Putamen (tissue), 1 donor: ENCODE measurements at places on chromosomes 2 and 18.

- DNase-seq = no peak
Measured at GRCh38 chr2:55776479-55776878, 82.8 kb upstream of the PNPT1 start.

DNA sequence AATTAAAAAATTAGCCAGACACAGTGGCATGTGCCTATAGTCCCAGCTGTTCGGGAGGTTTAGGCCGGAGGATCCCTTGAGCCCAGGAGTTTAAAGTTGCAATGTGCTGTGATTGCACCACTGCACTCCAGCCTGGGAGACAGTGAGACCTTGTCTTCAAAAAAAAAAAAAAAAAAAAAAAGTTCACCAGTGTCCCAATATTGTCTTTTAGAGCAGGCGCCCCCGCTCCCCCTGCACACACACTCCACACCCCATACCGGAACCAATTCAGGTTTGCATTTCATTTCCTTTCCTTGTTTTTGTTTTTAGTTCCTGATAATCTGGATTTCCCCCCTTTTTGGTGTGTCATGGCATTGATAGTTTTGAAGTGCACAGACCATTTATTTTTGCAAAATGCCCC lies 10.4 kb downstream of the TMEM87B start:
- DNase-seq = no peak

DNA sequence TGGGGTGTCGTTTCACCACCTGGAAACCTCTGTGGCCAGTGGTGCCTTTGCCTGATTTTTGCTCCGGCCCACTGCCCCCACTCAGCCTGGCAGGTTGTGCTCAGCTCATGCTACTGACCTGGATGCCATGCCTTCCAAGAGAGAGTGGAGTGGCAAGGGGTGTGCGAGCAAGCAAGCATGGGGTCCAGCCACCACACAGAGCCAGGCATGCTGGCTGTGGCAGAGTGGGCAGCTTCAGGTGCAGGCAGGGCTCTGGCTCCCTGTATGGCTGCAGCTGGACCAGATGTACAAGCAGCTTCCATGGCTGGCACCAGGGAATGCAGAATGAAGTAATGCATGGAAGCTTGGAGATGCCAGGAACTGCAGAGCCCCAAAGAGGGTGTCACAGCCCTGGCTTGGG lies 620.5 kb upstream of the SETBP1 start:
- no peak for DNase-seq

DNA sequence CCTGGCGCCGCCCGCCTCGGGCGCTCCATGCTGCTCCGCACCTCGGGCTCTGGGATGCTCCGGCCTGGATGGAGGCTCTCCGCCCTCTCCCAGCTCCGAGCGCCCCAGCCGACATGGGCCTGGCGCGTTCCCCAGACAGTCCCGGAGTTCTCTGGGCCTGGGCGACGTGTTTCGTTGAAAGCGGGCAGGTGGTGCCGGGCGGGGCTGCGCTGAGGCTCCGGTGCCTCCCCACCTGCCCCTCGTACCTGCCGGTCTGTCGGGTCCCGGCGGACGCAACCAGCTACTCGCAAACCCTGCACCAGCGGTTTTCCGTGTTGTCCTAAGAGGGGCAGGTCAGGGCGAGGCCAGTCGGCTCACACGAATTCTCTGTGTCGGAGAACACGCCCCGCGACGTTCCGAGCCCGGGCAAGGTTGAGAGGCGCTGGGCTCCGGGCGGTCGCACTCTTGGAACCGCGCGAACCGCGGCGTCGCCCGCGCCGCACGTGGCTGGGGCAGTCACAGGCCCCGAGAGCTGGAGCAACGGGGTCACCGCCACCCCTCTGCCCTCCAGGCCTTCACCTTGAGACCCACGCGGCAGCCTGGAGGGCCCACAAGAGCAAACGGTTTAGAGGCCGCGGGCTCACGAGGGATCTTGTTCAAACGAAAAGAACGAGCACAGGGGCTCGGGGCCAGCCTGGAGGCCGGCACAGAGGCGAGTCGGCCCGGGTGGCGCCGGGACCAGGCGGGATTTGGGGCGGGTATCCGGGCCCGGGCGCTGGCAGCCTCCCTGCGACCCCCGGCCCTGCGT lies 4.2 kb upstream of the SIX2 start:
- no peak for DNase-seq

DNA sequence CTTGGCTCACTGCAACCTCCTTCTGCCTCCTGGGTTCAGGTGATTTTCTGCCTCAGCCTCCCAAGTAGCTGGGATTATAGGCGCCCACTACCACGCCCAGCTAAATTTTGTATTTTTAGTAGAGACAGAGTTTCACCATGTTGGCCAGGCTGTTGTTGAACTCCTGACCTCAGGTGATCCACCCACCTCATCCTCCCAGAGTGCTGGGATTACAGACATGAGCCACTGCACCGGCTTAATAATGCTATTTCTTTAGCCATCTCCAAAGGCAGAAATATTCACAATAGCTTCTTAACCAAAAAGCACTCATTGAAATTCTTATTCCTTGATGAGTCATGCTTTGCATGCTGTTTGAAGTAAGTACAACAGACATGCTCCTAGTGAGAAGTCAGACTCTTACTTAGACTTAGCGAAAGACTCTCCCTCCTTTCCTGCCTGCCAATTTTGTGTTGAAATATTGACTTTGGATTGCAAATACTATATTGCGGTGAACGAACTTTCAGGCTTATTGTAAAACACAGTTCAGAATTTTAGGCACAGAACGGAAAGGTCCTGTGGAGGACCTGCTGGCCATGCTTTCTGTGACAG lies 4.4 kb downstream of the ACTR3 start:
- peak; percentile 25 for DNase-seq

DNA sequence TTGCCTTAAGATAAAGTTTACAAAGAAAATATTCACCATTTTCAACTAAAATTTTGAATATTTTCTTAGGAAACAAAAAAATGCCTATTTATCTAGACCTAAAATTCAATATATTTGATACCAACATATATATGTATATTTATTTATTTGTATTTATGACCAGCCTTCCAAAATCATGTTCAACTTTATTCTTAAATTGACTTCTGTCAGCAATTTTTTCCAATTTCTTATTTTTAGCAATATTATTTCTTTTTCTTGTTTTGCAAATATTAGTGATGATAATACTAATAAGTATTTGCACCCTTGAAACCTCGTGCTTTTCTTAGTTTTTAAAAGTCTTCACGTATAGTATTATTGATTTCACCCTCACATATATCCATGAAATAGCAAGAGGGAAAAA lies 68.2 kb upstream of the PHLPP1 start:
- no peak for DNase-seq

GRCh38 chr2:42930025-42930581 lies 137.7 kb upstream of the HAAO start:
- DNase-seq = no peak

DNA sequence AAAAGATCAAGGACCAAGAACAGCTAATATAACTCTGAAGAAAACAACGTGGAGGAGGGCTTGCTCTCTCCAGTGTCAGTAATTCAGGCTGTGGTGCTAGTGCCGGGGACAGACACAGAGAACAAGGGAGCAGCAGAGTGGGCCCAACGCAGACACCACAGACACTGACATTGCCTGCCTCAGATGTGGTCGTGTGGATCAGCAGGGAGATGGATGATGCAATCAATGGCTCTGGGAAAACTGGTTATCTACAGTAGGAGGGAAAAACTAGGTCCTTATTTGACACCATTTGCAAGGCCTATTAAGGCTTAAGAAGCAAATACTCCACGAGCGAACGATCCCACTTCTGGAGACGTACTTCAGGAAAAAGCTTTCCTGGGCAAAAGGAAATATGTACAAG lies 36.1 kb downstream of the HDLBP start:
- no peak for DNase-seq

GRCh38 chr2:27647289-27647688 lies 16.1 kb downstream of the SUPT7L start:
- no peak for DNase-seq

DNA sequence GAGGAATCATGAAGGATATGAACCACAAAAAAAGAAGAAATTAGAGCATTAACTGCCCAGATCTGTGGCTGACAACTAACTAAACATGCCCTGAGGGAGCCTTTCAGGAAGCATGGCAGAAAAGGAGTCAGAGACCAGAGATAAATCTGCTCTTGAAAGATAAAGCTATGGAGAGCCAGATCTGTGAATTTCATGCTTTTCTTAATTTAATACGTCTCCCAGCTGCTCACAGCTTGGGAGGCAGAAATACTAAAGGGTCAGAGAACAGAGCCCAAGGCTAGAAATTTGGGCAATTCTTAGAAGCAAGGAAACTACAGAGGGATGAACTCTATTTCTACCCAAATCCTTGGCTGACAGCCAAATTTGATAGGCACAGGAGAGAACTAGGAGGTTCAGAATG lies 223.0 kb upstream of the DPP10 start:
- no peak for DNase-seq

DNA sequence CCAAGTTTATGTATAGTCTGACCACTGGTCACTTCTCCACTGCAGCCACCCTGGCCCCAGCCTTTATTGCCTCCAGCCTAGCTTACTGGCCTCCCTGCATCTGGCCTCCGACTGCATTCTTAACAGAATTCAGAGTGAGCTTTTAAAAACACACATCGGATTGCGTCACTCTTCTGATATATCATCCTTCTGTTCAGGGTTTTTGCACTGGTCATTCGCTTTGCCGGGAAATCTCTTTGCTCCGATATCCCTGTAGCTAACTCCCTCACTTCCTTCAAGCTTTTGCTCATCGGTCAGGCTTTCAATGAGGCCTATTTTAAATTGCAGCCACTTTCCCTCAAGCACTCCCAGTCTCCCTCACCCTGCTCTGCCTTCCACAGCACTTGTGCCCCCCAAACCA lies 101.6 kb upstream of the DLX2 start:
- DNase-seq = no peak

- DNase-seq = no peak
Measured at GRCh38 chr2:178845566-178846457, 38.6 kb upstream of the TTN start.

GRCh38 chr18:48592540-48593171 lies 53.8 kb downstream of the CTIF start:
- no peak for DNase-seq

- DNase-seq = no peak
Measured at GRCh38 chr2:238320648-238321281, 447 bp downstream of the TRAF3IP1 start.

DNA sequence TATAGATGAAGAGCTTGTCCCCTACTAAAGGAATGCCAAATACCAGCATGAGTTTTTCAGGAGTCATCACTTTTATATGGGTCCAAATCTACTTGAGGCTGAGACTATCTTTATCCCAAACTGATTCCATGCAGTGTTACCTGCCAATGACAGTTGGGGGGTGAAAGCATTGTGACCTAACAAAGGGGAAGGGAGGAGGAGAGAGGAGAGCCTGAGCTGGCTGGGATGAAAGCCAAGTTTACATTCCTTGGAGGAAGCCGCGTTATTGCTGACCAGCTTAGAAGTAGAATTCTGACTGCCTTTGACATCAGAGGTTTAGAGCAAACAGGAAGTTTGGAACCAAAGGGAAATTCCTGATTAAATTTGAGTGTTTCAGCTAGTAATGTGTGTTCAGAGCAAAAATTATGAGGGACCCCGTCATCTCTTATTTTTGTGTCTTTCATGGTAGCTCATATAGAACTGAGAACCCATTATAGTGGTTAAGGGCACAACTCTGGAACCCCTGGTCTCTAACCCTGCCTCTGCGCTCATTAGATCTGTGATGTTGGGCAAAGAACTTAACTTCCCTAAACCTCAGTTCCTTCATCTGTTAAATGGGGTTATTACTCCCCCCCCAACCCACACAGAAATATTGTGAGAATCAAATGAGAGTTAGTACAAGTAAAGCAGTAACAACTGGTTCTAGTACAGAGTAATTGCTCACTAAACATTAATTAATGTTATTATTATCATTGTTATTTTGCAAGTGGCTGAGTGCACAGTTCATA lies 199.3 kb upstream of the EPAS1 start:
- peak; percentile 56 for DNase-seq

DNA sequence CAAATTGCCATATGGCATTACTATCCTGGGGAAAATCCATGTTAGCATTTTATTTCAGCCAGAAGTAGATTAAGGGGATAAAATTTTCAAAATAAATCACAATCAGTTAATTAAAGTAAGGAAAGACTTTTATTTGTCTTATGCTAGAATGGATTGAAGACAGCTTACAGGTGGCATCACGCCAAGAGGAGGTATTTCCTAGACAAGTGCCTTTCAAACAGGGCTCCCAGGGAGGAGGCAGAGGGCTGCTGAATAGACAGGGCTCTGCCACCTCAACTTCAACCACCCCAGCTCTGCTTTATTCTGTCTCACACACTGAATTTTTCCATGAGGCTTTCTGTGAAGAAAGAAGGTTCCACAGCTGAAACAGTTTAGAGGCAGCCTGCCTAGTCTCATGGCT lies 12.2 kb downstream of the CCDC68 start:
- DNase-seq = no peak

DNA sequence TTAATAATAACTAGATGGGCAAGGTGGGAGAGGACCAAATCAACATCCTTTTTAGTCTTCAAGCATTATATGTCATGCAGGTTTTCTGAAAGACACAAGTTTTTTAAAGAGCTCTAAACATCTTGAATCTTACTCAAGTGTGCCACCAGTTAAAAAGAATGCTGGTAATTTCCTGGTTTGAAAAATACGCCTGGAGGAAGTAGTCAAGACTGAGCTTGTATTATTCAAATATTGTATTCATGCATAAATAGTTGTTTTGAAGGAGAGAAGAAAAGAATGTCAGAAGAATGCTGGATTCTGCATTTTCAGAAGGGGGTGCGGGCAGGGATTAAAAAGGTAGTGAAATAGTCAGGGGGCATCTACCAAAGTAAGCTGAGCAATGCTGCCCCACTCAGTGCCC lies 90.7 kb downstream of the WDPCP start:
- DNase-seq = no peak

- DNase-seq = no peak
Measured at GRCh38 chr18:60070631-60071030, 170.8 kb downstream of the PMAIP1 start.

GRCh38 chr18:45617284-45617683 lies 2.0 kb downstream of the SLC14A2 start:
- DNase-seq = no peak

DNA sequence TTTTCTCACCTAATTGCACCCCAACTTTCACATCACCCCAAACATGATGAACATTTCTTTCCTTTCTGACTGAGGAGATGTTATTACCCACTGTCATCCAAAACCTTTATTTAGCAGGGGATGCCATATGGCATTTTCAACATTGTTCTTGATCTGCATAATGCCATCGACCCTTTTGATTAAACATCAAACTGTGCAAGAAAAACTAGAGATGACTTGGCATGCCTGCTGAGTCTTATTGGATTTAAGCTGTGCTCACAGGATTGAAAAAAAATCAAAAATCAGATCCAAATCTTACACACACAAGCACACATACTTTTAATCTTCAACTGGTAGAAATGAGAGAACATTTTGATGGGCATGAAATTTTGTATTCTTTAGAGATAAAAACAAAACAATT lies 536.0 kb downstream of the TMX3 start:
- DNase-seq = no peak
